Stimulated activated CD4-positive, alpha-beta T cell treated with anti-CD3 and anti-CD28 coated beads, TNF-alpha, amount 100 ng/mL, for 1 hour (primary cell): ENCODE measurements at places on chromosomes 16 and 17.

- no peak for DNase-seq
These were observed 97.1 kb upstream of the SALL1 start for GRCh38 chr16:51248217-51248616.

DNA sequence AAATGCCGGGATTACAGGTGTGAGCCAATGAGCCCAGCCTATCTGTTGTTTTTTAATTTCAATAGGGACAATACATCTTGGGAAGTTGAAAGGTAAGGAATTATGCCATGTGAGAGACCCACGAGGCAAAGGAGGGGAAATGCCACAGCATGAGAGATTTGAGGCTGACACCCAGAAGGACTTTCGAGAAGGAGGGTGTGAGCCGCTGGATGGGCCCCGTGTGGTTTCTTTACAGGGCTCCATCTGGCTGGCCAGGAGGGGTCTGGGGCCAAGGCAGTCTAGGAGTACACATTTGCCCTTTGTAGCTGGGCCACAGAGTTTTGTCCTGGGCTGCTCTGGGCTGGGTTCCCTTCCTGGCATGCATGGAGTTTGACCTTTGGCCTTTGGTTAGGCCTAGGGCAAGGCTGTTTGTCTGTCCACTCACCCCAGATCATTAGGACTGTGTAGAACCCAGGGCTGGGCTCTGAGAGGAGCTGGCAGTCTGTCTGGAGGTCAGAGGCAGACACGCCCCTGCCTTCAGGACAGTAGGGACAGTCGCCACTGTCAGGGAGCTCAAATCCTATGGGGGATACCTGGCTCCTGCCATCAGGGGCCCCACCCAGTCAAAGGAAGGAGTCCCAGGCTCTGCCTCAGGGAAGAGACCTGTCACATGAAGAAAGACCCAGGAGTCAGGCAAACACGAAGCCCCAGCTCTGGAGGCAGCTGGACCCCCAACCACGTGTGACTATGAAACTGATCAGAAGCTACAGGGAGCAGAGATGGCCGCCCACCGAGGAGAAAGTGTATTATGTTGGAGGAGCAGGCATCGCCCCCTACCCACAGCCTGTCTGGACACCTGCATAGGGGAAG, 24.2 kb upstream of the NXPH3 start:
- DNase-seq, result no peak

DNA sequence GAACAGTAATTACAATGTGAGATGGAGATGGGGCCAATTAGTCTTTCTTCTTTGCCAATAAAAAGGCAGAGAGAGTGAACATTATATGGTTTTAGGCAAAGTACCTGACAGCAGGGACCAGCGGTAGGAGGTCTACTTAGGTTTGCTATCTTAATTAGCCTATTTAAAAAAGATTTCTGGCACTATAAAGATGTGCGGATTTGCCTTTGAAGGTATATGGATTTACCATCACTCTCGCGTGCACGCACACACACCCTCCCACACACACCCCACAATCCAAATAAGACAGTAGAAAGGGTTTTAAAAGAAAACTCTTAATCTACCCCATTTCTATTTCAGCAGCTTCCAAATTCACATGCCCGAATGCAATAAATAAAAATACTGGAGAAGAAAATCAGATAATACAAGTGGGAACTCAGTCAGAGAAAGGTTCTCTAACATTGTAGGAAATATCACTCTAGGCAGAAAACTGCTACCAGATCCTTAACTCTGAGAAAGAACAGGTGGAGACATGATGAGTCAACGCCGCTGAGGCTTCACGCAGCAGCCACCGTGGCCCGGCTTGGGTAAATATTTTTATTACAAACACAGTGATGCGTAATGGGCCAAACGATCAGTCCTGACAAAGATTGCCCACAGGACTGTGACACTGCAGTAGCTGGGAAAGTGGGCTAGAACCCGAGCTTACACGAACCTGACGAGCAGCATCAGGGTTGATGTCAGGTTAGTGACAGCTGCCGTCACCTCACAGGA, 66.6 kb upstream of the AXIN2 start:
- DNase-seq, result no peak

- peak; percentile 22 for DNase-seq
These were observed 800 bp downstream of the COX4I1 start for GRCh38 chr16:85800321-85800669.

GRCh38 chr17:49753959-49754391, 10.0 kb downstream of the FAM117A start:
- DNase-seq, result no peak

- DNase-seq, result no peak
These were observed 575.9 kb downstream of the WWOX start for GRCh38 chr16:78675312-78675711.

DNA sequence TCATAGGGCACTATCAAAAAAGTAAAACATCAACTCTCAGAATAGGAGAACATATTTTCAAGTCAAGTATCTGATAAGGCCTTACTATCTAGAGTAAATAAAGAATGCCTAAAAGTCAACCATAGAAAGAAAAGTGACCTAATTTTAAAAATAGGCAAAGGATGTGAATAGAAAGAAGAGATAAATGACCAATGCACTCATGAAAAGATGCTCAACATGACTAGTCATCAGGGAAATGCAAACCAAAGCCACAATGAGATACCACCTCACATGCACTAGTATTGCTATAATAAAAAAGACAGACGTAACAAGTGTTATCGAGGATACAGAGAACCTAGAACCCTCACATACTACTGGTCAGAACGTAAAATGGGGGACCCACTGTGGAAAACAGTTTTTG, 90.8 kb downstream of the DYNLRB2 start:
- DNase-seq, result no peak

- no peak for DNase-seq
These were observed 23.9 kb downstream of the CCDC102A start for GRCh38 chr16:57512296-57513001.

DNA sequence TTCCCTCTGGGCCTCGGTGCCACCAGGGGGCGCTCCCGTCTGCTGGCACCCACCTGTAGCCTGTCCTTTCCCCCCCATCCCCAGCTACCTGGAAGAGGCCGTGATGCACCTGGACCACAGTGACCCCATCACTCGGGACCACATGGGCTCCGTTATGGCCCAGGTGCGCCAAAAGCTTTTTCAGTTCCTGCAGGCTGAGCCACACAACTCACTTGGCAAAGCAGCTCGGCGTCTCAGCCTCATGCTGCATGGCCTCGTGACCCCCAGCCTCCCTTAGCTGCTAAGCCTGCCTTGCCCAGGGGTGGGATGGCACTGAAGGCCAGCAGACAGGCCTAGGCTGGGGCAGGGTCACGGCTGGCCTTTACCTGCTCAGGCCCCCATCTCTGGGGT, 818 bp upstream of the NRN1L start:
- DNase-seq, result peak; percentile 66

DNA sequence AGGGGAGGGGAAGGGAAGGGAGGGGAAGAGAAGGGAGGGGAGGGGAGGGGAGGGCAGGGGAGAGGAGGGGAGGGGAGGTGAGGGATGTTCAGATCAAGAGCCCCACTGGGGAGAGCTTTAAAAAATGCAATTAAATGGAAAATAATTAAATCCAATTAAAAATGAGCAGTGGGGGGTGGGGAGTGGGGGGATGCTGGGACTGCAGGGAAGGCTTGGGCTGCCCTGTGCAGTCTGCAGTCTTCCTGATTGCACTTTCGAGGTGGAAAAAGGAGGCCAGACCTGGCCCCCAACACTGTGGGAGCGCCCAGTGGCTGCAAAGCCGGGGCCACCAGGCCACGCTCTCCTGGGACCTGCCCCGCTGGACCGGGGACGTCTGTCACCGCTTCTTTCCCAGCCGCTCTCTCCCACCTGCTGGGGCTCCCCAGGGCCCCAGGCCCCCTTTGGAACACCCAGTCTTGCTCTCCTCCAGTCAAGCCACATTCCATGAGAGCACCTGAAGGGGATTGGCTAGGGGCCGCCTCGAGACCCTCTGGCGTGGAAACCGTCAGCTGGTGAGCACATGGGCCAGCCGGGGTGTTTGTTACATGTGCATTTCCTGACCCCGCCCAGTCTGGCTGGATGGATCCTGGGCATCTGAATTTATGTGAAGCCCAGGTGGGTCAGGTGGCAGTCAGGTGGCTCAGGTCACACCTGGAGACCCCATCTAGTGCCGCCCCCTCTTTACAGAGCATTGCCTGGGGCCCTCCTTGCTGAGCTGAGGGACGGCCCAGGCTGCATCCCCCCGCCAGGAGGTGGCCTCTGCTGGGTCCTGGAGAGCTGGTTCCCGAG, 37.6 kb upstream of the CBFA2T3 start:
- DNase-seq, result no peak

DNA sequence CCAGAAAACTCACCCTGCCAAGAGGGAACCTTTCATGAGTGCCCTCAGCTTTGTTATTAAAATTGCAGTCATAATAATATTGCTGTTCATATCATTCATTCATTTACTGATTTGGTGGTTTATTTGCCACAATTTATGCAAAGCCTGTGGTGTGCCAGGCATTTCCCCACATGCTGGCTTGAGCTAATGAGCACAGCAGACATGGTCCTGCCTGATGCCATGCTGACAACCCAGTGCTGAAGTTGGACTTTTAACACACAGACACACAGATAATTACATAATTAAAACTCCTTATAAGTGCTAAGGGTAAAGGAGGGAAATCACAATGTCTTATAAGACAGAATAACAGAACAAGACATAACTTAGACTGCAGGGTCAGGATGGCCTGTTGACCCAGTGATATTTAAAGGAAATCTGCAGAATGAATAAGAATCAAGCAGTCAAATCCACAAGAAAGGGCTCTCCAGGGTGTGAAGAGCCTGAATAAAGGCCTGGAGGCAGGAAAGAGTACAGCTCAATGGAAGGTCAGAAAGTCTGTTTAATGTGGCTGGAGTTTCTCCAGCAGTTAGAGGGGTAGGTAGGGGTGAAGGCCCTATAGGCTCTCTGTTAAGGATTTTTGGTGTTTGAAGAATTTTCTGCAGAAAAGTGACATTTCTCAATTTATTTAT, 196.9 kb upstream of the CDH11 start:
- DNase-seq, result no peak

DNA sequence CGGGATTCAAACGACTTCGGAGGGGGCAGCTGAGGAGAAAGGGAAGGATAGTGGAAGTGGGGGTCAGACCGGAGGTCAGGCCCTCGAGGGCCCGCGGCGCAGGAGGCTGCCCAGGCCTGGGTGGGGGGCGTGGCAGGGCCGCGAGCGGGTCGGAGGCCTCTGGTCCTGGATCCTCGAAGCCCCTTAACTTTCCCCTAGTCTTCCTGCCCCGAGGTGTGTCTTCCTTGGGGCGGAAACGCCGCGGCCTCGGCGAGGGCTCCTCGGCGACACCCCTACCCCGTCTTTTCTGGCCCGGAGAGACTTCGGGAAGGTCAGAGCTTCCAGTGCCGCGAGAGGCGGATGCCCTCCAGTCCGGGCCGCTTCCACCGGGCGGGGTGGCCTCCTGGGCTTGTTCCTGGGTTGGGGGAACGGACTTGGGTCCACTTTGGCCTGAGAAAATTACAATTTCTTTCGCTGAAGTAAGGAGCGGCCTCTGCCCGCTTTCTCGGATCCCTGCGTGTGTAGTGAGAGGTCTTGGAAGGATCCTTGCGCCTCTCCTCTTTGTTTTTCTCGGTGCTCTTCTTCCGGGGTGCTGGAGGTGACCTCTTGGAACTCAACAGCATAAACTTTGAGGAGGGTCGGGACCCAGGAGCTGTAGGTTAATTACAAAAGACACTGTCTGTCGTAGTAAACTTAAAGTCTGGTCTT, 491 bp downstream of the IST1 start:
- no peak for DNase-seq

- no peak for DNase-seq
These were observed 182 bp upstream of the SPECC1 start for GRCh38 chr17:20009052-20009301.
